IMR-90 (cell line): ENCODE measurements at places on chromosomes 11 and 22.

DNA sequence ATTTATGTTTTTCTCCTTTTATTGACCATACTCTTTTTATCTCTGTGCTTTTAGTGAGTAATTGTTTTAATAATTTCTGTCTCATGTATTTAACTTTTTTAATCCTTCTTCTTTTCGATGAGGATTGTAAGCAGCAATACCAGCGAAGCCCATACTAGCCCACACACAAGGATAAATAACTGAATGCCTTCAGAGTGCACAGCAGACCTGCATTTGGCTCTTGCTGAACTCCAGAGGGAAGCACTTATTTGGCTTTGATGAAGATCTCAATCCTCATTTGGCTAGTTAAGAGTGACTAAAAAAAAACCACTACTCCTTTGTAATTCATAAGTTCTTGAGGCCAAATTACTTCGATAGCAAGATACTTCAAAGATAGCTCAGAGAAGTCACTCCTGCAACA, 293.3 kb downstream of the METTL15 start:
- no peak for DNase-seq

DNA sequence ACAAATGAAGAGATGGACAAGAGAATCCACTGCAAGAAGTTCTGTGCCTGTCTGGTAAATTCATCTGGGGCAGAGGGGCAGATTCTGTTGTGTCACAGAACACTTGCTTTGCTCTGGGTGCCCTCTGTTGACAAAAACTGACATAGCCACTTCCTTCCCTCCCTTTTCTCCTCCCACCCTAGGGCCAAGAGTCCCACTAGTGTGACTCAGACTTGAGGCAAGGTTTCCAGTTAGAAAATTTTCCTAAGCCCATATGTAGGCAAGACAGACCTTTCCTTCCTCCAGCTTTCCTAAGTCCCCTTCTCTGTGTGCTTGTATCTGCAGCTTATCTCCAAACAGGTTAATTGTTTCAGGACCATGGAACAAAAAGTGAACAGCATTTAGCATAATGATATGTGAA, 106.8 kb downstream of the RBFOX2 start:
- DNase-seq, result peak; percentile 90

DNA sequence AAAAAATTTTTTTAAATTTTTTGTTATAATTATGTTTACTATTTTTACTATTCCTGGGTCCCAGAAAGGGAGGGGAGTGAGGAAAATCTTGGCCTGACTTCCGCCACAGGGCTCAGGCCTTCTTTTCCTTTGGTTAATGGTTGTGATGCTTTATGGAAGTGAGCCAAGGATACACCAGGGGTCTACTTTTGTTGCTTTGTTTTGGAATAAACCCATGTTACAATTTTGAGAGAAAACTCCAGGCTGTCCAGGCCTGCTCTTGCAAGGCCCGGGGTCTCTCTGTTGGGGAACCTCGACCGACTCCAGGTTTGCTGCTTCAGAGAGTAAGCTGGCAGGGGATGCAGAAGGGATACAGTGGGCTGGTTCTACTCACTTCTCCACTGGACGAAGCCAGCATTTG, 84.7 kb downstream of the ABTB2 start:
- DNase-seq, result no peak

- DNase-seq, result no peak
These were observed 37.2 kb upstream of the RAG2 start for GRCh38 chr11:36635066-36635862.

- no peak for DNase-seq
These were observed 643.6 kb downstream of the ETS1 start for GRCh38 chr11:127943763-127944162.

GRCh38 chr11:120198787-120199469, 11.9 kb upstream of the OAF start:
- no peak for DNase-seq

DNA sequence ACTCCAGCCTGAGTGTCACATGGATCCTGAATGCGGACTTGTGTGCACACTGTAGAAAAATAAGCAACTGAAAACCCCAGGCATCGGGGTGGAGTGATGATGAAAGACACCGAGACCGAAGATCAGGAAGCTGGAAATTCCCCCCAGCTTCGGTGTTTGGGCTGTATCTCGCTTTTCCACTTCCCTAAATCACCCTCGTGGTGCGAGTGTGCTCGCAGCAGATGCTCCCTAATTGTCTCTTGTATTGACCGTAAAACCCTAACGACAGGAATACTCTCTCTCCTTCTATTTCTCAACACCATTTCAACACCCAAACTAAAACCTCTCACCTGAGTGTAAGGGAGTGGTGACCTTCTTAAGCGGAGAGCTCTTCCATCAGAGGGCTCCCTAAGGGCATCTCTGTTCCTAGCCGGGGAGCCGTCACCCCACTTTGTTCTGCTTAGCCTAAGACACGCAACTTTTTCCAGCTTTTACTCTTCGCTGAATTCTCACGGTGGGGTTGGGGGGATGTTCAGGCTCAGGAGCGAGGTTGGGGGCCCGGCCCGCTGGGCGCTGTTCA, 635 bp upstream of the GRK3 start:
- DNase-seq, result peak; percentile 6

- DNase-seq, result peak; percentile 69
These were observed 54.1 kb upstream of the UBASH3B start for GRCh38 chr11:122601141-122602125.

- peak; percentile 22 for DNase-seq
These were observed 10.0 kb upstream of the ZNRF3 start for GRCh38 chr22:28873183-28873963.

DNA sequence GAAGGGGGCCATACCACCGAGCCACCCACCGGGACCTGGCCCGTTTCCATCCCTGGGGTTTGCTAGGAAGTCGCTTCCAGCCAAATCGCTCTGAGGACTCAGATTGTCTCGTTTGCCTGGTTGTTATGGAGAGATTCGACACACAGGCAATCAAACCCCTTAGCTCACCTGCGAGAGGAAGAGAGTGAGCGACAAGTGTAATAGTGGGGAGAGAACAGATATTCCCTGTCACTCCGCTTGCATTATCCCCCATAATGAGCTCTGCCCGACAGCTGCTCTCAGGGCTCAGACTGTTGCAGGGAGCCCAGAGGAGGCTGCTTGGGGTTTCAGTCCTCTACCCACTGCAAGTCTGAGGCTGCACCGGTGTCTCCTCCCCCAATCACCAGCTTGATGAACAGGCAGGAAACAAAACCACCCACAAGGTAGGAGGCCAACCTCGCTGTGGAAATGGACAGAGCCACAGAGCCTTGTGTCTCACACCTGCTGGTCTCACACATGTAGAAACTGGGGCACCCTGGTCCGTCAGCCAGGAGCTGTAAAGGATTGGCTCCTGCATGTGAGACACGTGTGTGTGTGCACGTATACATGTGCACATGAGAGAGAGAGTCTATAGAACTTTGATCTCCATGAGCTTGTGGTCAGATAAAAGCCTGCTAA, 351.1 kb downstream of the BUD13 start:
- no peak for DNase-seq

DNA sequence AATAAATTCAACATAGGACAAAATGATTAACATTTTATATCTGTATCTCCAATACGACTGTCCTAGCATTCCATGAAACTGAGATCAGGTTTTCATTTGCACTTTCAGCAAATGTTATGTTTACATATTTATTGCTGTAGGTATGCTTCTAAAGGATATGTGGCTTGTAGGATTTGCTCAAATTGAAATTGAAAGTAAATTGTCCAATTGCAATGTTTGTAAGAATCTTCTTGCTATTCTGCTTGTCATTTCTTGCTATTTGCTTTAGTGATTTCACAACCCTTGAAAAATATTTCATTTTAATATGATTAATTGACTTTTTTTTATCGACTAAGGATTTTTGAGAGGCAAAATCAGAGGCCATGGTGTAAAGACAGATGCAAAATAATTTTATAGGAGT, 904.2 kb upstream of the RAG2 start:
- DNase-seq, result peak; percentile 53

DNA sequence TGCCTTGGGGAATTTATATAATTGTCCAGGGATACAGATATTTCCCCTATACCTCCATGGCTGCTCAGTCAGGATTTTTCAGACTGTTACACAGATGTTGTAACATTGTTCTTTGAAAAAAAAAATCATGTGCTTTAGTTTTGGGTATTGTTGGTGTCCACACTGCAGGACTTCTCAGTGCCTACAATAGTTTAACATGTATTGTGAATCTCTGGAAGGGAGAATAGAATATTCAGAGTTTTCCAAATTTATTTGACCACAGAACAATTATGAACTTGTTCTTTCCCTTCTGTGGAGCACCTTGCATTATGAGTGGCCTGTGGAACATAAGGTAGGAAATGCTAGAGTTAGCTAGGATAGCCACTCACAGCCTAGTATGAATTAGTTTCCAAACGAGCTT, 14.5 kb downstream of the CRYBA4 start:
- DNase-seq, result no peak

DNA sequence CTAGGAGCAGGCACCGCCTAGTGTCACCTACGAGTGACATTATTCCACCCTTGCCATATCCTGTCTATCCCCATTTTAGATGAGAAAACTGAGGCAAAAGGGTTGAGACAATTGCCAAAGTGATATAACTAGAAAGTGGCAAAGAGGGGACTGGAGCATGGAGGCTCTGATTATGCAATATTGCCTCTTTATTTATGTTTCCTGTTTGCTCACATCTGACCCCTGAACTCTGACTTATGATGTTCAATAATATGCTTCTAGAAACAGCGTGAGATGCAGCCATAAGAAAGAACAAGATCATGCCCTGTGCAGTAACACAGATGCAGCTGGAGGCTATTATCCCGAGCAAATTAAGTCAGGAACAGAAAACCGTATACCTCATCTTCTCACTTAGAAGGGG, 7.7 kb downstream of the ELF5 start:
- DNase-seq, result no peak

- DNase-seq, result peak; percentile 73
These were observed 93.6 kb downstream of the FEZ1 start for GRCh38 chr11:125402435-125402834.

DNA sequence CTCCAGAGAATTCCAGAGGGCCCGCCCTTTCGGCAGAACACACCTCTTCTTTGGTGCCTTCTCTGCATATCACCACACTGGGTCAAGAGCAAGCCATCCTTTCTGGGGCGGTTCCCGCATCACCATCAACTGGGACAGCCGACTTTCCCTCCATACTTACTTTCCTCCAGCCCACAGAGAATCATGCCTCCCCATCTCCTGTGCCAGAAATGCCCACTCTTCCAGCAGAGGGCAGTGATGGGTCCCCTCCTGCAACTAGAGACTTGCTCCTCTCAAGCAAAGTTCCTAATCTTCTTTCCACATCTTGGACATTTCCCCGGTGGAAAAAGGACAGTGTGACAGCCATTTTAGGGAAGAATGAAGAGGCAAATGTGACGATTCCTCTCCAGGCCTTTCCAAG, 157.7 kb downstream of the C11orf91 start:
- peak; percentile 40 for DNase-seq

GRCh38 chr11:44658506-44658850, 68.3 kb upstream of the TSPAN18 start:
- peak; percentile 13 for DNase-seq

DNA sequence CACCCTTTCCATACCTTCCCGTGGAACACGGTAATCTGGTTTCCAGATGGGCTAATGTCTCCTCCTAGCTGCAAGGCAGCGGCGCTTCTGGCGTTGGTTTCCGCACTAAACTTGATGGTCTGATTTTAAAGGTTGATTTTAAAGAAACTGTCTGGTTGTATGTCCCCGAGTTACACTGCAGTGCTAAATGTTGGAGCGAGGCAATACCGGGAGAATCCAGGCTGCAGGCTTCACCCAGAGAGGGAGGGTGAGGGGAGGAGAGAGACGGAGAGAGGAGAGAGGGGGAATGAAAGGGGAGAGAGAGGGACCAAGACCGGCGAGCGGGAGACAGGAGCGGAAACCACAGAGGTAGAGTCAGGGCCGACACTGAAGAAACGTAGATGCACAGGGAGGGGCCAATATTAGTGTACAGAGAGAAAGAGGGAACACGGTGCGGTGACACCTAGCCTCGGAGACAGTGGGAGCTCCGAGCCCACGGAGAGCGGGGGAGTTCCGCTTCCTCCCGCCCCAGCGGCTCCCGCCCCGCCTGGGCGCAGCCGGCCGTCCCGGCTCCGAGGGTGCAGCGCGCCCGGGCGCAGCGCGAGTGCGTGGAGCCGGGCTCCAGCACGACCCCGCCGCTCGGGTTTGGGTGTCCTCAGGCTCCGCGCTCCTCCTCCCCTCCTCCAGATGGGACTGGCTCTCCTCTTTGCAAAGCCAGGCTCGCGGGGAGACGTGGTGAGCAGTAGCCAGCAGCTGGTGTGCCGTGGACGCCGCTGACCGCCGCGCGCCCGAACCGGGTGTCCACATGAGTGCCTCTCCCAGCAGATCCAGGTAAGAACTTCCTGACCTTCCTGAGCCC, 71.9 kb upstream of the GRAMD1B start:
- peak; percentile 2 for DNase-seq

GRCh38 chr11:33835143-33835878, 56.6 kb downstream of the LMO2 start:
- peak; percentile 76 for DNase-seq

DNA sequence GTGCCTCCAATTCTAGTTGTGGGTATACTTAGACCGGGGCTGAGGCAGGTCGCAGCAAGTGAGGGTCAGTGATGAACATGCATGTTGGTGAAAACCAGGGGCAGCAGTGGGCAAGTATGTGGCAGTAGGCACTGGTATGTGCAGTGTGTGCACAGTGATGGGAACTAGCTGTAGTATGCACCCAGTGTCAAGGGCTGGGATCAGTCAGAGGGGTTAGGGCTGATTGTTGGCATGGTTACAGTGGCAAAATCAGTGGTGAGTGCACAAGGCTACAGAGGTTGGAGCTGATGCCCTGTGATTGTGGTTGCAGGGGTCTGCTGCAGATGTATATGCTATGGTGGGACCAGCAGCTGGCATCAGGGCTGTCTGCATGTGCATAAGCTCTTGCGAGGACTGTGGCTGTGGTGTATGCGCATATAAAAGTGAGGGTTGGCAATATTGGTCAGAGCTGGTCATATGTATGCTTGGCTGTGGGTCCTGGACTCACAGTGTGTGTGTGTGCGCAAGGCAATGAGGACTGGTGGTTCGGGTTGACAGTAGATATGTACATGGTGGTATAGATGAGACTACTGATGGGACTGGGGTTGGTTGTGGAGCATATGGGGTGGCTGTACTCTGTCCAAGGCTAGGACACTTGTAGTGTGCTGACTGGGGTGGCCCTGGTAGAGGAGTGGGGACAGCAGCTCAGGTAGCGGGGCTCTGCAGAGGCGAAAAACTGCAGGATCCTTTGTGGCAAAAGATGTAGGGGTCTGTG, 33.7 kb upstream of the CHORDC1 start:
- DNase-seq, result no peak

DNA sequence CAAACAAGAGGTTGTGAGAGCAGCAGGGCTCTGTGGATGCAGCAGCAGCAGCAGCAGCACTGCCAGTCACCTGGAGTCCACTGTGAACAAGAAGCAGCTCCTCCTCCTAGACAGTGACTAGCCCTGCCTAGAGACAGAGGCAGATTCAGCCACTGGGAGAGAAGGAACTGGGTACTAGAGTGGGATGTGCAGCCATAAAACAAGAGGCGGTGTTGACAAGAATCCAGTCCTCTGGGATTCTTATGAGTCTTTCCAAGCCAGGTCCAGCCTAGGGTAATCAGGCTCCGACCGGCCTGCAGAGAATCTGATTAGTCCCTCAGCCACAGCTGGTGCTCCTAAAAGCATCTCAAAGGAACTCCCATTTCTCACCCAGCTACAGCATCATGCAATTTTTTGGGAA, 83.9 kb upstream of the USP47 start:
- no peak for DNase-seq

GRCh38 chr11:77020734-77021133, 13.5 kb upstream of the B3GNT6 start:
- DNase-seq, result no peak
